ENCODE measurements at places on chromosomes 7 and 10.

GRCh38 chr10:47025253-47025539 is 114.0 kb downstream of the PTPN20 start:
- no peak for DNase-seq

- no peak for DNase-seq
Observed at GRCh38 chr7:32163896-32164295, 93.7 kb upstream of the PDE1C start.

DNA sequence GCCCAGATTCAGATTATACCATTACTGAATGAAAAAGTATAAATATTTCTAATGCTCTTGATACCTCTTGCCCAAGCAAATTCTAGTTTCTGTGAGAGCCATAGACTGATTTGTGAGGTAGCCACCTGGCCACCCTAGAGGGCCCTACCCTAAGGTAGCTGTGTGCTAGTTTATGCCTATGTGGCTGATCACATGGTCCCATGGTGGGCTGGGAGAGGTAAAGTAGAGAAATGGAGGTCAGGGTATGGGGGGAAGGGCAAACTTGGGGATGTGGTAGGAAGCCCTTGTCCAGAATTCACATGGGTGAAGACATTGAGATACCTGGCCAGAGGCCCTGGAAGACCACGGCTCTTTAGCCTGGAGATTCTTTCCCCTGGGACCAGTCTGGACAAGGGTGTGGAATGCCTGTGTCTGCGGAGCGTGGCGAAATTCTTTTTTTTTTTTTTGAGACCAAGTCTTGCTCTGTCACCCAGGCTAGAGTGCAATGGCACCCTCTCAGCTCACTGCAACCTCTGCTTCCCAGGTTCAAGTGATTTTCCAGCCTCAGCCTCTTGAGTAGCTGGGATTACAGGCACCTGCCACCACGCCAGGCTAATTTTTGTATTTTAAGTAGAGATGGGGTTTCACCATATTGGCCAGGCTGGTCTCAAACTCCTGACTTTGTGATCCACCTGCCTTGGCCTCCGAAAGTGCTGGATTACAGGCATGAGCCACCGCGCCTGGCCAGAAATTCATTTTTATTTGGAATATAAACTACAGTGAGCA is 639.4 kb downstream of the ACTR3B start:
- no peak for DNase-seq

DNA sequence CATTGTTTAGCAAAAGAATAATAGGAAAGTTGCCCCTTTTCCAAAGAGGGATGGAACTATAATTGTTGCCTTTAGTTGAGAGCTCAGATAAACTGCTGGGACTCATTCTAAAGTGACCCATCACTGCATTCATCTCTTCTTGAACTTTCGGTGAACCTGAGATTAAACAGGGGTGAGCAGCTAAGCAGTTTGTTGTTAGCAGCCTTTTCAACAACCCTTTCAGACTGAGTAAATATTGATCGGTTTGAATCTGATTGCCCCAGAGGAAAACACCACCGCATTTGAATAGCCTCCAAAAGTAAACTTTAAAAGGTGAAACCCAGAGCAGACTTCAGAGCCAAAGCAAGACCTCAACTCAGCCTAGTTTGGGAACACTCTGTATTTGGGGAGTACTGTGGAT is 4.7 kb downstream of the HOXA1 start:
- no peak for DNase-seq
